ENCODE measurements at places on chromosomes 16 and 17. TPM values are rescaled to one million over a fixed set of nuclear protein-coding genes. Genes with fewer than 3 reads are reported as not detected.

DNA sequence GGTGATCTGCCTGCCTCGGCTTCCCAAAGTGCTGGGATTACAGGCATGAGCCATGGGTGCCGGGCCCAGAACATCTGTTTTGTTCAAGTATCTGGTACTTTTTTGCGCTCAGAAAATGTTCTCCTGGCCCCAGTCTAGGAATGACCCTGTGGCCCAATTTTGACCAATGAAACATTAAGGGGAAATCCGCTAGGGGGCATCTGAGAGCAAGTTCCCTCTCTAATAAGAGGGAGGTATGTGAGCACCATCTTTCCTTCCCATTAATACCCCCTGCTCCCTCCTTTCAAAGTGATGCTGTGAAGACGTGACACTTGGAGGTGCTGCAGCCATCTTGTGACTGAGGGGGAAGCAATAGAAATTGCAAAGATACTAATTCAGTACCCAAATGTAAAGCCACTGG is 16.5 kb upstream of the CLEC3A start:
- no peaks in the 10 kb centered on the region for H3K36me3 ChIP-seq
- no peaks in the 10 kb centered on the region for H3K27me3 ChIP-seq
- no peak overlapping the region for H3K27ac ChIP-seq
- DNase-seq, result no peak
- no peaks in the 10 kb centered on the region for H3K4me1 ChIP-seq

DNA sequence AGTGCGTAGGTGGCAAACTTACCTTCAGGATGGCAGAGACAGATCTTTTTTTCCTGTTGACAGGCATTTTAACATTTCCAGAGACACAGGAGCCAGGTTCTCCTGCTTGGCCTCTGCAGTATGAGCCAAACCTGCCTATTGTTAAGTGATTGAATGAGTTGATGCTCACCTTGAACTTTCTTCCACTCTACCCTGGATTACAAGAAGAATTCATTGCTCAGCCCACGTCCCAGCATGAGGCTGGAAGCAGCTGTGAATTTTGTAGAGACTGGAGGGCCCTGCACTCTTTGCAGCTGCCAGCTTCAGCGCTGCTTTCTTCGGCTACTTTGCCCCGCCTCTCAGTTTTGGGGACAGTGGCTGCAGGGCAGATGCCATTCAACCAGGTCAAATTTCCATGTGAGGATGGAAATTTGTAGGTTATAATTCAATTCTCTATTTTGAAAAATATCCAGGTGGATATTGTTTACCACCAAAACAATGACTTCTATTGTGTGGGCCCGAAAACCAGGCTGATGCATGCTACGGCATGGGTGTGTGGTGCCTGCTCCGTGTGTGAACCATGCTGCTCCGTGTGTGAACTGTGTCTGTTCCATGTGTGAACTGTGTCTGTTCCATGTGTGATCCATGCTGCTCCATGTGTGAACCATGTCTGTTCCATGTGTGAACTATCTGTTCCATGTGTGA is 75.2 kb upstream of the METTL9 start:
- DNase-seq, result no peak
- H3K4me1 ChIP-seq, result peaks cover 21% of the 10 kb centered on the region
- no peaks in the 10 kb centered on the region for H3K27me3 ChIP-seq

DNA sequence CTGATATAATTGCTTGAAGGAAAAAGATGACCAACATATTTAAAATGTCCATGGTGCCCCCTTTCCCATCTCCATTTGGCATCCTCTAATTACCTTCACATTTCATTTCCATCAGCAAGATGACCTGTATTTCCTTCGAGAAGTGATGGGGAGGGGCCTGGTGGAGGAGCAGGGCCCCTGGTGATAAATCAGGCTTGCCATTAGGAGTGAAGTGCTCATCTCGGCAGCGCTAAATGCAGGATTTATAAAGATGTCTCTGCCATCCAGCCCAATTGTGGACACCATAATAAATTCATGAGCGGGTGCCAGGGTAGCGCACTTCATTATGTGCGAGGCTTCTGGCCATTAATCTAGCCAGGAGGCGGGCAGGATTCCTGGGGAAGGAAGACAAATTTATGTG is 101.5 kb upstream of the IRX6 start:
- H3K4me1 ChIP-seq, result no peaks in the 10 kb centered on the region
- H3K27ac ChIP-seq, result no peak overlapping the region
- H3K27me3 ChIP-seq, result no peaks in the 10 kb centered on the region
- no peaks in the 10 kb centered on the region for H3K36me3 ChIP-seq
- no peak overlapping the region for H3K4me3 ChIP-seq

- no peaks in the 10 kb centered on the region for H3K4me1 ChIP-seq
- no peak overlapping the region for H3K4me3 ChIP-seq
- H3K27ac ChIP-seq, result no peak overlapping the region
- no peaks in the 10 kb centered on the region for H3K36me3 ChIP-seq
- H3K27me3 ChIP-seq, result peaks cover 4% of the 10 kb centered on the region
Measured at GRCh38 chr16:82522026-82522425, 104.7 kb upstream of the CDH13 start.

DNA sequence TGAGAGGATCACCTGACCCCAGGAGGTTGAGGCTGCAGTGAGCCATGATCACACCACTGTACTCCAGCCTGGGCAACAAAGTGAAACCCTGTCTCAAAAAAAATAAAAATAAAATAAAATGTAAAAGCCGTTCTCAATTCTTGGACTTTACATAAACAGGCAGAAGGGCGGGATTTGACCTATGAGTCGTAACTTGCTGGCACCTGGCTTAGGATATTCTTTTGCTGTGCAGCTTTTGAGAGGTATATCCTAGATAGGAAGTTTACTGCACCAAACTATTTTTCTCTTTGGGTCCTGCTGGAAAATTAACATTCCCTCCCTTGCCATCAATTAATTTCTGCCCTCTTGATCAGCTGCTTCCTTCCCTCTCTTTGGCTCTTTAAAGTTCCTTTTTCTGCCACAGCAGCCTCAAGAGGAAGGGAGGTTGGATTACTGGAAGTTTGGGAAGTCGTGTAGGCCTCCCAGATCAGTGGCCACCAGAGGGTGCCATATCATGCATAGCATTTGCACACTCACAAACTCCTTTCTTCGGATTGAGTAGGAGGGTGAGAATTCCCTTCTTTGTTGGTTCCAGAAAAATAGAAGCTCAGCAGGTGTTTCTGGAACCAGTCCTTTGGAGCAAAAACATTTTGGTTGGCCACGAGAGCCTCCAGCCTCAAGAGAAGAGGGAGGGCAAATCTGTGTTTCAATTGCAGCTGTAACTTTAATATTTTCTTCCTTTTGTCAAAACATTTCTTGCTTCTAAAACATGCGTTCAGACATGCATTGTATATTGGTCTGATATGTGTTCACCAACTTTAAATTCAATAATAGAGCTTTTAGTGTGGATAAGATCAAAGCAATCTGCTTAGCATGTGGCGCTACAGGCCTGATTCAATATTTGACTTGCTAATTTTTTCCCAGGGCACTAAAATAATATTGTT is 147.3 kb downstream of the CCDC182 start:
- peak; percentile 79 for DNase-seq
- no peaks in the 10 kb centered on the region for H3K4me1 ChIP-seq
- H3K36me3 ChIP-seq, result no peaks in the 10 kb centered on the region
- no peaks in the 10 kb centered on the region for H3K27me3 ChIP-seq
- no peak overlapping the region for H3K27ac ChIP-seq

DNA sequence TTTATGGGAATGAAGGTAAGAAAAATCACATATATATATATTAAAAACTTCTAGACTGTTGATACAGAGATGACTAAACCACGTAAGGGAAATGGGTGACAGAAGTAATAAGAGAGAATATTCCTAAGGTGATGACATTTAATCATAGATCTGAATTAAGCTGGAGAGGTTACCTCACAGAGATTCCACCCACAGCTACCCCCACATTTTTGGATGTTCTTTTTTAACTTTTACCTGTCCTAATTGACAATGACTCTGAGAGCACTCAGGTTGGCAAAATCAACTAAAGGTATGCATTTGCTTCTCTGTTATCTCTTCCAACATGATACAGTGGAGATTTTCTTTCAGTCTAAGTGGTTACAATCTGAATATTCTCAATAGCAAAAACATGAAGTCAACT is 1280.6 kb downstream of the CDH11 start:
- H3K4me1 ChIP-seq, result no peaks in the 10 kb centered on the region
- no peaks in the 10 kb centered on the region for H3K36me3 ChIP-seq
- no peak for DNase-seq
- no peaks in the 10 kb centered on the region for H3K27me3 ChIP-seq
- no peak overlapping the region for H3K4me3 ChIP-seq

DNA sequence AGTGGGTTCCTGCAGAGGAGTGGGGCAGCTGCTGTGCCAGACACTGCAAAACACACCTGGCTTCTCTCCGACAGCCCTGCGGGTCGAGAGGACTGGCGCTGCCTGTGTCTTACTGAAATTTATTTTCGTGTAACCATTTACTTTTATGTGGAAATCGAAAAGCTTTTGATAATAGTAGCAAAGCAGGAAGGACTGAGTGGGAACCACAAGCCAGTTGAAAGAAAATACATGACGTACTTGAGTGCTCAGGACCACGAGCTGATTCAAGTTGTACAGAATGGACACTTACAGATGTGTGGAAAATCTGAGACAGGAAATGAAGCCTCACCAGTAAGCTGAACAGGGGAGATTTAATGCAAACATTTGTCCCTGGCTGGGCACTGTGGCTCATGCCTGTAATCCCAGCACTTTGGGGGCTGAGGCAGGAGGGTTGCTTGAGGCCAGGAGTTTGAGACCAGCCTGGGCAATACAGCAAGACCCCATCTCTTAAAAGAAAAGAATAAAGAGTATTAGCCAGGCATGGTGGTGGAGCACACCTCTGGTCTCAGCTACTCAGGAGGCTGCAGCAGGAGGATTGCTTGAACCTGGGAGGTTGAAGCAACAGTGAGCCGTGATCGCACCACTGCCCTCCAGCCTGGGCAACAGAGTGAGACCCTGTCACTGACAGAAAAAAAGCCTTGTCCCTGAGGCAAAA is 11.3 kb upstream of the RPL13 start:
- peaks cover 48% of the 10 kb centered on the region for H3K36me3 ChIP-seq
- H3K4me1 ChIP-seq, result no peaks in the 10 kb centered on the region
- H3K27me3 ChIP-seq, result no peaks in the 10 kb centered on the region
- no peak overlapping the region for H3K4me3 ChIP-seq

DNA sequence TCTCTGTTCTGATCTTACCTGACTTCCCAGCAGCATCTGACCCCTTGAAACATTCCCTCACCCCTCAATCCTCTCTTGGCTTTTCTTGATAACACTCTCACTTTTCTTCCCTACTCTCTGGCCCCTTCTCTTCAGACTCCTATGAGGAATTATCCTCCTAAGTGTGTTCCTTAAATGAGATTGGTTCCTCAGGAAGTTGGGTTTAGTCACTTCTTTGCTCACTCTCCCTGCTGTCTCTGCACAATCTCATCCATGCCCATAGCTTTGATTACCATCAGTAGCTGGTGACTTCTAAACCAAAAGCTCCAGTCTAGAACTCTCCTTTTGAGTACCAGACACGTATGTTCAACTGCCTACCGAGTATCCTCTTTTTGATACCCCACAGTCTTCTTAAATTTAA is 13.0 kb downstream of the MED24 start:
- no peak for DNase-seq
- peaks cover 3% of the 10 kb centered on the region for H3K4me1 ChIP-seq
- no peak overlapping the region for H3K4me3 ChIP-seq
- H3K36me3 ChIP-seq, result no peaks in the 10 kb centered on the region

GRCh38 chr17:40522250-40522960 is 21.0 kb upstream of the TNS4 start:
- no peaks in the 10 kb centered on the region for H3K27me3 ChIP-seq
- H3K4me1 ChIP-seq, result no peaks in the 10 kb centered on the region
- no peaks in the 10 kb centered on the region for H3K36me3 ChIP-seq
- H3K4me3 ChIP-seq, result no peak overlapping the region
- no peak for DNase-seq

GRCh38 chr16:82241469-82242052 is 71.5 kb upstream of the MPHOSPH6 start:
- H3K27ac ChIP-seq, result no peak overlapping the region
- peaks cover 2% of the 10 kb centered on the region for H3K4me1 ChIP-seq
- no peaks in the 10 kb centered on the region for H3K36me3 ChIP-seq
- H3K27me3 ChIP-seq, result no peaks in the 10 kb centered on the region
- DNase-seq, result no peak

DNA sequence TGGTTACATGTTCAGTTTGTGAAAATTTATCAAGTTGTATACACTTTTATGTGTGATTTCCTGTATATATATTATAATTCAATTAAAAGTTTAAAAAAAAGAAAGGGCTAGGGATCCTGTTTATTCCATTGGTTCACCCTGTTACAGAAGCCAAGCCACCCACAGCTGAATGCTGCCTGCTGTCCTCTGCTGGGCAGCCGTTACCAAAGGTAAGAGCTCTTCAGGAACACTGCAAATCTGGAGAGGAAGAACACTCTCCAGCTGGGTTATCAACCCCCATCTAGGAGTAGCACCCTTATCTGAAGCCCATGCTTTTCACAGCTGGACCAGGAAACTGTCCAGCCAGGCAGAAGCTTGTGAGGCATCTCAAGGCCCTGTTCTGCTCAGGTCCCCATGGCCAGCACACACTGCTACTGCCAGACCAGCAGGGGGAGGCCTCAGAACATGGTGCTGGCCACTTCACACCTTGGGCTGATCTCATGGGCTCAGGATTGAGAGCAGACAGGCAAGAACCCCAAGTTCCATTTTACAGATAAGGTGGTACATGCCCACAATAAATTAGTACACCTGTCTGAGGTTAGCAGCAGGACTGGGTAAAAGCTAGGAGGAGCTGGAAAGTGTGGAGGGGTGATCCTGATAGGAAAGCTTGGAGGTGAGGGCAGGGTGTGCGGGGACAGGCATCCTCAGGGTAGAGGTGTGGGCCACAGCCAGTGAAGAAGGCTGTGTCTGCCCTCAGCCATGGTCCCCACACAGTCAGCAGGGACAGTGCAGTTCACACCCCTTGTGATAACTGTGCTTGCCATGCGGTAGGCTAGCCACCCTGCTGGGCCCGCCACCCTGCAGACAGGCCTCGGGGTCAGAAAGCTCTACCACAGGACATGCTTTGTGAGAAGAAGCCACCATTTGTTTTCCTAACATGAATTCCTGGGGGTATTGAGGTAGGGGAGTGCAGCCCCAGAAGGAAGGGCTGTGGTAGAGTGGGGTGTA is 54.3 kb upstream of the SREBF1 start:
- no peak for DNase-seq
- no peaks in the 10 kb centered on the region for H3K36me3 ChIP-seq
- no peak overlapping the region for H3K27ac ChIP-seq
- H3K4me3 ChIP-seq, result no peak overlapping the region
- peaks cover 6% of the 10 kb centered on the region for H3K4me1 ChIP-seq

DNA sequence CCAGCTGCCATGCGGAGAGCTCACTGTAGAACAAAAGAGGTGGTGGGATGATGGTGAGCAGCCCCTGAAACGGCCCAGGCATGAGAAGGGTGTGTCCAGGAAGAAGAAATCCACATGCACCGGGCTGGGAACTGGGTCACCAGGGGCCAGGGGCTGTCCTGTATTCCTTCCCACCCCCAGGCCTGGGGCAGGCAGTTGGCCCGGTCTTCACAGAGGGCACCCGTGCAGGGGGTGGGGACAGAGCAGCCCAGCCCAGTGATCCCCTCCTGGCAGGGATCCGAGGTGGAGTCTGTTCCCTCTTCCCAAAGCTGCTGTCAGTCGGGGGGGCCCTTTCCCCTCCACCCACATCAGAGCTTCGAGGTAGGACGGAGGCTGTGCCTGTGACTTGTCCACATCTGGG is 9.2 kb downstream of the HS3ST6 start:
- H3K4me1 ChIP-seq, result peaks cover 1% of the 10 kb centered on the region
- no peak for DNase-seq
- no peaks in the 10 kb centered on the region for H3K36me3 ChIP-seq
- H3K27ac ChIP-seq, result no peak overlapping the region
- H3K27me3 ChIP-seq, result peaks cover 1% of the 10 kb centered on the region

PRM2 gene
- polyA plus RNA-seq, result not detected

SRL gene
- polyA plus RNA-seq, result 0.09 TPM

COPZ2 gene
- polyA plus RNA-seq, result 0.24 TPM

EPN3 gene
- polyA plus RNA-seq, result 8.1 TPM

PPP1R27 gene
- 0.30 TPM for polyA plus RNA-seq

COX6A2 gene
- 1.6 TPM for polyA plus RNA-seq

CLEC3A gene
- not detected for polyA plus RNA-seq

GJD3 gene
- polyA plus RNA-seq, result 0.58 TPM

PYY gene
- polyA plus RNA-seq, result 3.4 TPM

PRSS36 gene
- polyA plus RNA-seq, result 1.9 TPM

RNF222 gene
- polyA plus RNA-seq, result not detected
